ENCODE measurements at places on chromosomes 13 and 19.

GRCh38 chr13:19382111-19382510, 179.2 kb downstream of the TPTE2 start:
- no peak for DNase-seq

- peak; percentile 77 for DNase-seq
Observed at GRCh38 chr13:112711528-112712265, 21.9 kb downstream of the ATP11A start.

GRCh38 chr13:27919934-27920676, at the start of gene PDX1:
Gene PDX1, plus strand, starts transcription at chr13:27920000. Its CDS starts 139 bp downstream, at chr13:27920139.
- DNase-seq = peak; percentile 66

DNA sequence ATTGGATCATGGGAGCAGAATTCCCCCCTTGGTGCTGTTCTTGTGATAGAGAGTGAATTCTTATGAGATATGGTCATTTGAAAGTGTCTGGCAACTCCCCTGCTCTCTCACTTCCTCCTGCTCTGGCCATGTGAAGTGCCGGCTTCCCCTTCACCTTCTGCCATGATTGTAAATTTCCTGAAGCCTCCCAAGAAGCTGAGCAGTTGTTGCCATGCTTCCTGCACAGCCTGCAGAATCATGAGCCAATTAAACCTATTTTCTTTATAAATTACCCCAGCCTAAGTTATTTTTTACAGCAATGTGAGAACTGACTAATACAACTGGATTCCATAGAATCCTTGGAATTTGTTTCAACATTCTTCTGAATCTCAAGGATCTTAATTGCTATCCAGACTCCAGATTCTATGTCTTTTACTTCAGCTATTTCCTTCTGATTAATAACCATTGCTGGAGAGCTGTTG, 328.1 kb downstream of the SLITRK5 start:
- DNase-seq = no peak

DNA sequence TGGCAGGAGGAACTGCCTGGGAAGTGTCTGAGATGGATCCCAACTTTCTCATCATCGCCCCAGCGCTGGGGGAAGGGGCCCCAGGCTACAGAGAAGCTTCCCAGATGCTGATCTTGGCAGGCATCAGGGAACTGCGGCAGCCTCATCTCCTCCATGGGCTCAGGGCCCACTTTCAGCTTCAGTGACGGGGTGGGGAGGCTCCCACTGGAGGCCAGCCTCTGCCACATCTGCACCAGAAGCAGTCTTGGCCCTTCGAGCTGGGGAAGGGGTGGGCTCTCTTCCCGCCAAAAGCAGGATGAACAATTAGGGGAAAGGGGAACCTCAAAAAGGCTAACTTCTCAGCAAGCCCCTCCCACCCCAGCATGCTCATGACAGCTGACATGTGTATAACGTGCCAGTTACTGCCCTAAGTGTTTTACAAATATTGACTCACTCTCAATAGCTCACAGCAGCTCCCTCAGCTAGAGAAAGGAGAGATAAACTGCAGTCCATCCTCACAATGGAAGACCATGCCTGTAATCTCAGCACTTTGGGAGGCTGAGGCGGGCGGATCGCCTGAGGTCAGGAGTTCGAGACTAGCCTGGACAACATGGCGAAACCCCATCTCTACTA, 7.1 kb upstream of the S1PR2 start:
- no peak for DNase-seq

- DNase-seq = no peak
Observed at GRCh38 chr13:38871275-38871674, 119.4 kb downstream of the STOML3 start.
